ENCODE measurements at places on chromosomes 3 and 15. TPM values are rescaled to one million over a fixed set of nuclear protein-coding genes. Genes with fewer than 3 reads are reported as not detected.

DNA sequence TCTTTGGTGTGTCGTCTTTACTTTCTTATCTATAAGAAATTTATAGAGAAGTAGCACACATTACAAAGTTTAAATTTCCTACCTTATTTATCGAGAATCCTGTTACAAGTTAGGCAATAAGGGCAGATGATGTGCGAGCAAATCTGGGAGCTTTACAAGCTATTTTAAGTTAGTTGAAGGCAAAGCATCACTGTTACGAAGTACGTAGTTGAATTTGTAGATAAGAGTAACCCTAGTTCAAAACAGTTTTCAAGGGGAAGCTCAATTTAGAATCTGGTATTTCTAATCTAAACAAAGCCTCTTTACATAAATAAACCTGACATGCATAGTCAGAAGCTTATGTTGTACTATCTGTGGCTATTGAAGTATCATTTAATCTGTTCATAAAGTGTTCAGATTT lies 8.4 kb downstream of the KBTBD8 start:
- H3K36me3 ChIP-seq, result peaks cover 16% of the 10 kb centered on the region
- DNase-seq, result no peak
- peaks cover 27% of the 10 kb centered on the region for H3K4me1 ChIP-seq
- H3K27ac ChIP-seq, result no peak overlapping the region
- no peak overlapping the region for H3K4me3 ChIP-seq

GRCh38 chr3:32813180-32813579 lies 4.6 kb upstream of the TRIM71 start:
- H3K27ac ChIP-seq, result no peak overlapping the region
- no peaks in the 10 kb centered on the region for H3K27me3 ChIP-seq
- H3K4me3 ChIP-seq, result no peak overlapping the region
- no peaks in the 10 kb centered on the region for H3K36me3 ChIP-seq
- no peaks in the 10 kb centered on the region for H3K4me1 ChIP-seq

DNA sequence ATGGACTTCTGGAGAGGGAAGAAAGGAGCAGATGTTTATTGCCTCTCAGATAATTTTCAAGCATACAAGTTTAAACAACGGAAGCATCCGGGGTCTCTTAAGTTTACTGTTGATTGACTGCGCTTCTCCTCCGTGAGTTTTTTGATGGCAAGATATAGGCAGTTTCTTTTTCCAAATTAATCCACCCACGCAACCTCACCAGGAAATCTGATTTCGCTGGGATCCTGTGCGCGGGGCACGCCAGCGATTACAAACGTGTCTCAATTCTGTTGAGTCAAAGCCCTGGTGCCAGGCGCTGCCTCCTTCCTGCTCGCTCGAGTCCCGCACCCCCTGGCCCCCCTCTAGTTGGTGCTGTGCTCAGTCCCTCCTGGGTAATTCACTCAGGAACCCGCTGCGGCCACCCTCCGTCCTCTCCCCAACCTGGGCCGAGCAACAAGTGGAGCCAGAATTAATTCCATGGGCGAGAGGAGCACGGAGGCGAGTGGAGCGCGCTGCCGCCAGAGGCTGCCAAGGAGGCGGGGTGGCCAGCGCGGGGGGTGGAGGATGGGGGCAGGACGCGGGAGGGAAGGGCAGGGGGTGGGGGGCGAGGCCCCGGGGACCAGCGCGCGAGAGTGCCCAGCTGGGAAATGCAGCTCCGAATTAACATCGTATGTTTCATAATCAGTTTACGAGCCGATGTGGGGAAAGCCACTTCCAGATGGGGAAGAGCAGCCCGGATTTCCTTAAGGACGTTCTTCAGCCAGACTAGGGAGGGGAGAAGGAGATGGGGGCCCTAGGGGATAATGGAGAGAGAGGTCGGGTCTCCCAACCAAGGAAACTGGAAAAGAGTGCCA lies 6.0 kb downstream of the WNT5A start:
- DNase-seq, result no peak
- H3K4me3 ChIP-seq, result no peak overlapping the region
- H3K27me3 ChIP-seq, result peaks cover 27% of the 10 kb centered on the region
- H3K36me3 ChIP-seq, result no peaks in the 10 kb centered on the region

GRCh38 chr3:128487813-128488635 lies 5.0 kb downstream of the GATA2 start:
- H3K4me3 ChIP-seq, result peak overlapping the region; percentile 50
- no peak overlapping the region for H3K27ac ChIP-seq
- DNase-seq, result no peak

DNA sequence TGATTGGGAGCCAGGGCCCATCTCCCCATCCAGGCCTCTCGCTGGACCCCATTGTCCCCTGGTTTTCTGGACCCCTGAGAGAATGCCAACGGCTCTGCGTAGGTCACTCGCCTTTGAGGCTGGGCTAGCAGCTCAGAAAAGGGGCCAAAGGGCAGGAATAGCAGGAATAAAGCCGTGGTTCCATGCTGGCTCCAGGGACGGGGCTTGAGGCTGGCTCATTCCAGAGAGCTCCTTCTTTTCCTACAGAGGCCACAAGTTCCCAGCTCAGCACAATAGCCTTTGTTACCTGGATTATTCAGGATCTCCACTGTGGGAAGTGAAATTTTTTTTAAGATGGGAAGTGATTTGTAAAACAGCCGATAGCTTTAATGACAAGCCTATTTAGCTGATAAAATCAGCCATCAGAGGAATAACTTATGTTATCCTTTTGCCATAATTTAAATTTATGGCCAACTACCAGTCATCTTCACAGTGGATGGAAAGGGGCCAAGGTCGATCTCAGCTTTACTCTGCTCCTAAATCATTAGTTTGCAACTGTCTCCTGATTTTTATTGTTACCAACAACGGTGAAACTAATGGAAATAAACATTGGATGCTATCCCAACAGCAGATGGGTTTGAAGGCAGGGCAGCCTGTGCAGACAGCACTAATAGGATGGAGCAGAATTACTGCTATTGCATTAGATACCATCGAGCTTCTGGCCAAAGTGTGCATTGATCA lies 124.3 kb downstream of the TMEM266 start:
- H3K4me1 ChIP-seq, result peaks cover 14% of the 10 kb centered on the region
- no peak overlapping the region for H3K4me3 ChIP-seq
- no peak overlapping the region for H3K27ac ChIP-seq
- no peaks in the 10 kb centered on the region for H3K36me3 ChIP-seq
- DNase-seq, result no peak

DNA sequence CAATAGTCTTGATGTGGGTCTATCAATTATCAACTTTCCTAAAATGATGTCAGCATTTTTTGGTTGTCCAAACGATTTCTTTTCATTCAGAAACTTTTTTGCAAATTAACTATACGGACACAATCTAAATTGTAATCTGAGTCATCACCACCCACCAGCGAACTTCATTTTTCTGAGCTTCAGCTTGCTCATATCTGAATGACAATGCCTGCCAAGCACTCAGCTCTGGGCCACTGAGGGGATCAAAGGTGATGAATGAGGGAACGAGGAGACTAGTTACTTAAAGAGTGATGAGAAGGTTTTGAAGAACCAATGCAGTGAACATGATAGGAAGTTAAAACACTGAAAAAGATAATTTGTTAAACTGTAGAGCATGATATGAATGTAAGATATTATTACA lies 14.9 kb upstream of the TBC1D23 start:
- H3K4me3 ChIP-seq, result no peak overlapping the region
- no peak for DNase-seq
- H3K36me3 ChIP-seq, result no peaks in the 10 kb centered on the region
- no peaks in the 10 kb centered on the region for H3K27me3 ChIP-seq

DNA sequence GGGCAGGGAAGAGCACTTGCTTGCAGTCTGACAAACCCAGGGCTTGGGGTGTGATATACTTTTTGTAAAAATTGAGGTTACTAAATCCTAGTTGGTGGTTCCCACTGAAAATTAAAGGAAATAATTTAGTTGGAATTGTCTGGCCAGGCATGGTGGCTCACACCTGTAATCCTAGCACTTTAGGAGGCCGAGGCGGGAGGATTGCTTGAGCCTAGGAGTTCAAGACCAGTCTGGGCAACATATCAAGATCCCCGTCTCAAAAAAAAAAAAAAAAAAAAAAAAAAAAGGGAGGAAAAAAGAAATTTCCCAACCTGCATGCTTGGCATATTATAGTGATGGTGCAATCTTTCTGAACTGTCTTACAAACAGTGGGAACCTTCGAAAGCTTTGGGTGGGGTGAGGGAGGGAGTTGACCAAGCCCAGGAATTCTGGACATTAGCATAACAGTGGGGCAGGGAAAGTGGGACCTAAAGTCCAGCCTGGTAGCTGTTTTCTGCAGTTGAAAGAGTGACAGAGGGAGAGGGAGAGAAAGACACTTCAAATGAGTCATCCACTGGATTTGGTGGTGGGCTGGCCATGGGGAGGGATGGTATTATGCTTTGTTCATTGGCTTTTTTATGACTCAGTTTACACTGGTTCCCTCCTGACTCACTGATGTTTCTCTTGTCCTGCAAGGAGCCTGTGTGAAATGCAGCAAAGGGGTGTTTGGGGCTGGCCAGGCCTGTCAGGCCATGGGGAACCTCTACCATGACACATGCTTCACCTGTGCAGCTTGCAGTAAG lies 41.1 kb downstream of the LIMD1 start:
- H3K4me1 ChIP-seq, result peaks cover 6% of the 10 kb centered on the region
- H3K4me3 ChIP-seq, result no peak overlapping the region
- no peaks in the 10 kb centered on the region for H3K36me3 ChIP-seq
- DNase-seq, result no peak
- H3K27ac ChIP-seq, result no peak overlapping the region

DNA sequence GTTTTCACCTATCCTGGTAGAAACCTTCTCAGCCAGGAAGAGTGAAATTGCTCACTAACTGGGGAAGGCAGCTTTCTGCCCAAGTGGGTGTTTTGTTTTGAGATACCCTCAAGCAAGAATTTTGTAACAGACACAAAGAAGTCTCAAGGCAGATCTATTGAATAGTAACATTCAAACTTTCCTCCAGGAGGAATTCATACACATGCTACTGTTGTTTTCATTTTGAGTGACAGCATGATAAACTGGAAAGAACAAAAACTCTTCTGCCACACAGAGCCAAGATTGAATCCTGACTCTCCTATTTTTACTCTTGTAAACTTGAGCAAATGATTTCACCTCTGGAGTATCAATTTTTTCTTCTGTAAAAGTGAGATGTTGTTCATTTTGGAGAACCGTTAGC lies 54.8 kb upstream of the MBNL1 start:
- no peak overlapping the region for H3K4me3 ChIP-seq
- H3K4me1 ChIP-seq, result peaks cover 46% of the 10 kb centered on the region
- H3K36me3 ChIP-seq, result no peaks in the 10 kb centered on the region
- no peak overlapping the region for H3K27ac ChIP-seq
- no peak for DNase-seq

DNA sequence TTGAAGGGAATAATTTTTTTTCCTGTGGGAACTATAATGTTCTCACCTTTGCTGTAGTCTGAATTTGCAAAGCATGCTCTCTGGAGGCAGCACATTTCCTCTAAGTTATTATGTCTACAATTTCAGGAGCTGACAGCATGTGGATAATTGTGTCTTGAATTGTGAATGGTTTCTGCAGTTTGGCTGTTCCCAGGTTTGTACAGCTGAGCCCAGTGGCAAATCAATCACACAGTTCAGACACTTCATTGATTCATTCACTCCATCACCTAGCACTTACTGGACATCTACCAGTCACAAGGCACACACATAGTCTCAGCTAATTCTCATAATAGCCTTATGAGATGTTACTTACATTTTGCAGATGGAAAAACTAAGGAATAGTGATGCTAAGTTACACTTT lies 219.0 kb upstream of the ROPN1 start:
- H3K27me3 ChIP-seq, result no peaks in the 10 kb centered on the region
- no peak overlapping the region for H3K4me3 ChIP-seq
- H3K4me1 ChIP-seq, result no peaks in the 10 kb centered on the region

GRCh38 chr3:84904212-84904611 lies 54.6 kb upstream of the CADM2 start:
- H3K36me3 ChIP-seq, result no peaks in the 10 kb centered on the region
- H3K27ac ChIP-seq, result no peak overlapping the region
- no peaks in the 10 kb centered on the region for H3K27me3 ChIP-seq
- DNase-seq, result no peak
- no peak overlapping the region for H3K4me3 ChIP-seq

DNA sequence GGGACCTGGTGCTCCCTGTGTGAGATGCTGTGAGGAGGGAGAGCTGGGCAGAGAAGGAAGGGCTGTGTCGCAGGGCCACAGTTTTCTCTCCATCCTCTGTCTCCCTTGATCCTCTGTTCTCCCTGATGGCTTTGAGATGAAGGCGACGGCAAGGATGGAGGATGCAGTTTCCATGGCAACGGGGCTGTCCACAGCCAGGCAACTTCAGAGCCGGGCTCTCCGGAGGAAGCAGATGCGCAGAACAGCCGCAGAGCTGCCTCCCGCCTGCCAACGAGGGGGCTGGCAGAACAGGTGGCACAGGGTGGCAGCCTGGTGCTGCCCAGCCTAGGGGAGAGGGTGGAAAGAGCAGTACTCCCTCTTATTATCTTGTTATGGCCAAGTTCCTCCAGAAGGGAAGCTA lies 9.9 kb upstream of the GRM2 start:
- no peak overlapping the region for H3K4me3 ChIP-seq
- no peaks in the 10 kb centered on the region for H3K27me3 ChIP-seq
- peaks cover 68% of the 10 kb centered on the region for H3K36me3 ChIP-seq
- DNase-seq, result no peak
- H3K4me1 ChIP-seq, result peaks cover 24% of the 10 kb centered on the region

DNA sequence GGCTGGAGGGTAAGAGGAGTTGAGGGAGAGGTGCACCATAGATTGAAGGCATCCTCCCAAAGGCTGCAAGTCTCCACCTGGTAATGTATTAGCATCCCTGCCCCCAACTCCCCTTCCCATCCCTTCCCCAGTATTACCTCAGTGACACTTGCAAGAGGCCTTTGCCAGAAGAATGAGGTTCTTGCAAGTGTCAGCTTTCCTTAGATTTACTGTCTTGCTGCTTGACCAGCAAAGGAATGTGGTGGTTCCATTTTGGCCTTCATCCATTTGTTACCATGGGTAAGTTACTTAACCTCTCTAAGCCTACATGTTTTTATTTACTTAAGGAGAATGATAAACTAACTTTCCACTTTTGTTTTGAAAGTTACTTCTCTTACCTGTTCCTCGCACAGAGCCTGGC lies 108.9 kb downstream of the LRTM1 start:
- no peaks in the 10 kb centered on the region for H3K27me3 ChIP-seq
- DNase-seq, result no peak
- H3K27ac ChIP-seq, result no peak overlapping the region

DNA sequence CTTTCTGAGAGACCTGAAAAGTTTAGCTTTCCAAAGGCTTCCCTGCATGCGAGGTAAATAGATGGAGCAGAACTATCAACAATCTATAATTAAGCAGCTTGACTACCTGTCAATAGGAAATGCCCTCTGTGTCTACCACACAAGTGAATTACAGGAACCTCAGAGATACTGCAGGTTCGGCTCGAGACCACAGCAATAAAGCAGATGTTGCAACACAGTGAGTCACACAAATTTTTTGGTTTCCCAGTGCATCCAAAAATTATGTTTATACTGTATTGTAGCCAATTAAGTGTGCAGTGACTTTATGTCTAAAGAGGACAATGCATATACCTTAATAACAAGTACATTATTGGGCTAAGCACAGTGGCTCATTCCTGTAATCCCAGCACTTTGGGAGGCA lies 252.0 kb downstream of the UBE2E2 start:
- H3K36me3 ChIP-seq, result no peaks in the 10 kb centered on the region
- H3K27ac ChIP-seq, result no peak overlapping the region
- H3K4me1 ChIP-seq, result no peaks in the 10 kb centered on the region
- no peak for DNase-seq
- no peaks in the 10 kb centered on the region for H3K27me3 ChIP-seq

GRCh38 chr3:170178651-170179050 lies 2.9 kb downstream of the PHC3 start:
- H3K4me3 ChIP-seq, result no peak overlapping the region
- DNase-seq, result peak; percentile 69
- no peak overlapping the region for H3K27ac ChIP-seq
- no peaks in the 10 kb centered on the region for H3K27me3 ChIP-seq

The CAPN3 gene
- 20.1 TPM for total RNA-seq

The RAF1 gene
- total RNA-seq, result 120 TPM

The TICRR gene
- 0.12 TPM for total RNA-seq

The PLA2G4D gene
- total RNA-seq, result not detected

The NUDT16 gene
- total RNA-seq, result 16.7 TPM

The PIGBOS1 gene
- total RNA-seq, result 20.3 TPM

Measured in CD4-positive, alpha-beta memory T cell (primary cell).